A673 (cell line): ENCODE measurements at places on chromosomes 5 and 9.

- DNase-seq, result no peak
These were observed 42.4 kb upstream of the TMEM250 start for GRCh38 chr9:136160995-136161610.

- no peak for DNase-seq
These were observed 84.4 kb downstream of the TMEM215 start for GRCh38 chr9:32867601-32868204.

GRCh38 chr5:38874948-38875456 is 29.2 kb downstream of the OSMR start:
- DNase-seq, result no peak

DNA sequence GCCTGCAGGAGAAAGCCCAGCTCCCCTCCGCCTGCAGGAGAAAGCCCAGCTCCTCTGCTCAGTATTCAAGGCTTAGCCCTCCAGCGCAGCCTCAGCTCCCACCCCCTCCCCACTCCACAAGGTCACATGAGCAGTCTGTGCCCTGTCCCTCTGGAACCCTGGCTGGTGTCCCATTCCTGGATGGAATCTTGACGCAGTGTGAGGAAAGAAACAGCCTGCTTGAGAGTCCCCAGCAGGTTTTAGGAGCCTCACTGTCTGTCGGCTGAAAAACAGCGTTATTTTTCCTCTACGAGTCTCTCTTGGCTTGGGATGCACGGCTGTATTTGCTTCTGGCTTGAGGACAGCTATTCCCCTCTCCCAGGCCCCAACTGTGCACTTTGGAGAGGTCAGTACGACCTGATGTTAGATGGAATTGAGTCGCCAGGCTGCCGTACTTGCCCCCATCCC is 210.1 kb upstream of the TRIM32 start:
- DNase-seq, result no peak
